Immature natural killer cell (primary cell): ENCODE measurements at places on chromosomes 2 and 18. TPM values are rescaled to one million over a fixed set of nuclear protein-coding genes. Genes with fewer than 3 reads are reported as not detected.

DNA sequence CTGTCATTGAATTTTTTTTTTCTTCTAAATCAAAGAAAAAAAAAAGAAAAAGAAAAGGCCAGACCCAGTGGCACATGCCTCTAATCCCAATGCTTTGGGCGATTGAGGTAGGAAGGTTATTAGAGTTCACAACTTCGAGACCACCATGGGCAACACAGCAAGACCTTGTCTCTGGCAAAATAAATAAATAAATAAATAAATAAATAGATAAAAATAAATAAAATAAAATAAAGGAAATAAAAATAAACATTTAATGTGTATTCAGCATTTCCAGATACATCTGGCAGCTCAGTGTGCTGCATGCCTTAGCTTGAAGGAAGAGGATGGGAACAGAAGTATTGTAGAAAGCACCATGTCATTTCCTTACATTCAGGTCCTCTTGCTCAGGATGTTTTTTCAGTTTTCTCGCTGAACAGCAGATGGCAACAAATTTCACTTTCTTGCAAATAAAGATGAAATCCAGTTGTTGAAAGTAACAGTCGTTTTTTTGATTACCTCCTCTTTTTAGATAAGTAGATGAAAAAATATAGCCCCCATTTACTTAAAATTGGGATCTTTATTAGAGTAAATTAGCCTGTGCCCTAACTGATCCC, 25.7 kb upstream of the FAM178B start:
- peaks cover 2% of the 10 kb centered on the region for H3K27me3 ChIP-seq
- H3K4me1 ChIP-seq = no peaks in the 10 kb centered on the region
- H3K4me3 ChIP-seq = no peak overlapping the region
- no peaks in the 10 kb centered on the region for H3K36me3 ChIP-seq
- H3K27ac ChIP-seq = no peak overlapping the region

Gene ADGRF3
- not detected for polyA plus RNA-seq

Gene DLX1
- polyA plus RNA-seq = not detected

- no peaks in the 10 kb centered on the region for H3K4me1 ChIP-seq
- H3K4me3 ChIP-seq = no peak overlapping the region
- H3K27ac ChIP-seq = no peak overlapping the region
- no peaks in the 10 kb centered on the region for H3K36me3 ChIP-seq
Observed at GRCh38 chr2:80461505-80462197, 157.1 kb upstream of the LRRTM1 start.

DNA sequence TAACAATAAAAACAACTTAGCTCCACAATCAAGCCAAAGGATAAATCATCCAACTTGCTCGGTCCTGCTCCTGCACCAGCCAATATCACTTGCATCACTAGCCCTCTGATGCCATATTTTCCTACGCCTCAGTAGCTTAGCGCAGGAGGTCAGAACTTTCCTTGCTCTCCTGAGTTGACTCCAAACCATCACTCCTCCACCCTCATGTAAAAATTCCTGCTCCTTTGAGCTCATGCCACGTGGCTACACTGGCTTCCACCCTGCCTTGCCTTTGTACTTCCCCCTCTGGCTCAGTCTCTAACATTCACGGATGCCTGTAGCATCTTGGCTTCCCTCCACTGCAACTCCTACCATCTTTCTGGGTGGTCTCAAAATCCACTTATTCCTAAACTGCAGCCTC, 25.2 kb downstream of the AAK1 start:
- no peak overlapping the region for H3K4me3 ChIP-seq
- no peaks in the 10 kb centered on the region for H3K27me3 ChIP-seq
- H3K27ac ChIP-seq = no peak overlapping the region
- DNase-seq = no peak
- peaks cover 11% of the 10 kb centered on the region for H3K4me1 ChIP-seq

Gene TPO
- not detected for polyA plus RNA-seq

GRCh38 chr2:165777522-165778186, 16.4 kb downstream of the GALNT3 start:
- DNase-seq = peak; percentile 35
- H3K4me3 ChIP-seq = peak overlapping the region; percentile 0
- H3K36me3 ChIP-seq = peaks cover 23% of the 10 kb centered on the region
- H3K27ac ChIP-seq = peak overlapping the region; percentile 80
- H3K27me3 ChIP-seq = no peaks in the 10 kb centered on the region

DNA sequence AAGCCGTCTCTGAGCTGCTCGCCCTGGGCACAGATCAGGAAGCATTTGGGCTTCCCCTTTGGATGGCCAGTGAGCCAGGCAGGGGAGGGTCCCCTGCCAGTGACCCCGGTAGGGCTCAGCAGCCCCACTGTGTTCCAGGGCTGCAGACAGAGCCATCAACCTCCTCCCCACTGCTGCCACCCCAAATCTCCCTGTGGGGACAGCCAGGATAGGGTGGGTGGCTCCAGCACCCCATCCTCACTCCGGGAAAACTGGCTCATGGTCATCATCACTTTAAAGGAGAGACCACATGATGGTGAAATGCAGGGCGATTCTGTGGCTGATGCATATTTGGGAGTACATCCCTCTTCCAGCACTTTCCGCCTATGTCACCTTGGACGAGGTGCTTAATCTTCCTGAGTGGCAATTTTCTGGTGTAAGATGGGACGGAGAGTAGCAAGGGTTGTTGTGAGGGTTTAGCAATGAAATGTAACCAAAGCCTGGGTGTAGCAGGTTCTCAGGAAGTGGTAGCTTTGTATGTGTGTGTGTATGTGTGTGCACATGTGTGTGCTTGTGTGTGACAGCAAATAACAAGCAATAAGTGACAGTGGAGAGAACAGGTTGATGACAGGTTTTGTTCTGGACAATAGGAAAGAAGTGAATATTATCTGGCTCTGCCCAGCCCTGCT, 61.8 kb downstream of the ACAA2 start:
- peak overlapping the region; percentile 66 for H3K4me3 ChIP-seq
- peak; percentile 62 for DNase-seq
- H3K4me1 ChIP-seq = peaks cover 21% of the 10 kb centered on the region

- H3K36me3 ChIP-seq = no peaks in the 10 kb centered on the region
- H3K27ac ChIP-seq = no peak overlapping the region
- no peaks in the 10 kb centered on the region for H3K27me3 ChIP-seq
- H3K4me3 ChIP-seq = no peak overlapping the region
- DNase-seq = no peak
Observed at GRCh38 chr2:197360744-197361156, 50.2 kb upstream of the ANKRD44 start.

Gene CTAGE1
- polyA plus RNA-seq = not detected

Gene MBP
- 297 TPM for polyA plus RNA-seq

GRCh38 chr2:98233941-98234340, 112.3 kb upstream of the CNGA3 start:
- peaks cover 7% of the 10 kb centered on the region for H3K27me3 ChIP-seq
- H3K4me3 ChIP-seq = no peak overlapping the region
- no peaks in the 10 kb centered on the region for H3K4me1 ChIP-seq

Gene CRYBA2
- not detected for polyA plus RNA-seq

DNA sequence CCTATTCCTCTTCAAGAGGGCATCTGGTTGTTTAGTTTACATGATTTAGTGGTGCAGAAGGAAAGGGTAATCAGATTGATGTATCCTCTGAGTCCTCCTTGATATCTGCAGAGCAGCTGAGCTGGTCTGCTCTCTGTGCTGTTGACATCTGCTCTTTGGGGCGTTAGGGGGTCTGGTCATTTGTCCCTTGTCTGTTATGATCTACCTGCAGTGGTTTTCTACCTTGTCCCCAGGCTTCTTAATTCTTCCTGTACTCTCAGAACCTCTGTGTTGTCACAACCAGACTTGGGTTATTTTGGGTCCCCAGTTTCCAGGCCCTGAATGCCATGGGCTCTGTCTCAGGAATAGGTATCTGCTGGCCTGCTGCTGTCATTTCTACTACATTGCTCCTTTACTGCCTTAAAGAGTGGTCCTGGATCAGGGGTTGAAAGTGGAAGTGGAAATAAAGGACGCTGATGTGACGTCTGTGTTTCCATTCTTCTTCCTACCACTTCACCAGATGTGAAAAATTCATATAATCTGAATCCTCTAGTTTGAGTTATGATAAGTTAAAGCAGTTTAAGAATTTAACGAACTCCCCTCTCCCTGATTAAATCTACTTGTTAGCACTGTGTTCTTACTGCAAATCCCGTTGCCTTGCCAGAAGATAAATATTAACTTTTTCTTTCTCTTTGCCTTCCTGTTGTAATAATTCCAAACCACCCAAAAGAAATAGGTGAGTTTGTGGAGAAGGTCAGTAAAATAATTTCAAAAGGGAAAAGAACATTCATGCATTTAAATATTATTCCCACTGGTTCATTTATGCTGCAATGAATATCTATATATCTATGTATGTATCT, 16.6 kb upstream of the CPS1 start:
- no peak for DNase-seq
- no peaks in the 10 kb centered on the region for H3K4me1 ChIP-seq
- H3K27ac ChIP-seq = no peak overlapping the region

Gene RAX
- polyA plus RNA-seq = not detected

GRCh38 chr2:220162320-220162719, 534.9 kb downstream of the SLC4A3 start:
- no peak overlapping the region for H3K4me3 ChIP-seq
- H3K27me3 ChIP-seq = peaks cover 4% of the 10 kb centered on the region
- no peaks in the 10 kb centered on the region for H3K4me1 ChIP-seq
- no peak overlapping the region for H3K27ac ChIP-seq

- no peaks in the 10 kb centered on the region for H3K36me3 ChIP-seq
- no peak for DNase-seq
- H3K4me1 ChIP-seq = no peaks in the 10 kb centered on the region
- H3K27ac ChIP-seq = no peak overlapping the region
- no peak overlapping the region for H3K4me3 ChIP-seq
Observed at GRCh38 chr2:6355886-6356761, 509.6 kb downstream of the CMPK2 start.

DNA sequence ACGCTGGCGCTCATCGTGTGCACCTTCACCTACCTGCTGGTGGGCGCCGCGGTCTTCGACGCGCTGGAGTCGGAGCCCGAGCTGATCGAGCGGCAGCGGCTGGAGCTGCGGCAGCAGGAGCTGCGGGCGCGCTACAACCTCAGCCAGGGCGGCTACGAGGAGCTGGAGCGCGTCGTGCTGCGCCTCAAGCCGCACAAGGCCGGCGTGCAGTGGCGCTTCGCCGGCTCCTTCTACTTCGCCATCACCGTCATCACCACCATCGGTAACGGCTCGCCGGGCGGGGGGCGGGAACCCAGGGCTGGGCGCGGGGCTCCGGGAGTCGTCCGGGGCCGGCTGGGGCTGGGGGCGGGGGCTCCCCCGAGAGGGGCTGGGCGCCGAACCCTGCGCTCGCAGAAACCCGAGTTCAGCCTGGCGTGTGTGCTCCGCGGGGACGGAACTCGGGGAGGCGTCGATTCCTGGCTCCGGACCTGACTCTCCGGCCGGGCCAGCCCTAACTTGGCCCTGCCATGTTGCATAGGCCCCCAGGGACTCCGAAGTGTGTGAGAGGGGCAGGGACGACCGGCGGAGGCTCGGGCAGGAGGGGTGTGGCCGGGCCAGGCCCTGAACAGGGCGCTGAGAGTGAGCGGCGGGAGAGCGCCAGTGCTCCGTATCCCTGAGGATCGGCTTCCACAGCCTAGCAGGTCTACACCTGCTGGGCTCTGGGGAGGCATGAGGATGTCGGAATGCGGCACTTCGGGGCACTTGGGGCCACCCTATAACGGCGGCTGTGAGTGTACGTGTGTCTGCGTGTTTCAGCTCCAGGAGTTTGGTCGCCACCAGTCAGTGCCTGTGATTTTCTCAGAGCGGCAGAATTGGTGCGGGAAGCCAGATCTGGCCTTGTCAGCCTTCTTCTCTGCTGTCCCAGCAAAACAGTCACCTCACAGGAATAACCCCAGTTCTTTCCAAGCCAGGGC, 651 bp downstream of the KCNK3 start:
- H3K36me3 ChIP-seq = no peaks in the 10 kb centered on the region
- peaks cover 2% of the 10 kb centered on the region for H3K4me1 ChIP-seq
- DNase-seq = no peak
- no peak overlapping the region for H3K4me3 ChIP-seq
- peaks cover 48% of the 10 kb centered on the region for H3K27me3 ChIP-seq
- no peak overlapping the region for H3K27ac ChIP-seq

DNA sequence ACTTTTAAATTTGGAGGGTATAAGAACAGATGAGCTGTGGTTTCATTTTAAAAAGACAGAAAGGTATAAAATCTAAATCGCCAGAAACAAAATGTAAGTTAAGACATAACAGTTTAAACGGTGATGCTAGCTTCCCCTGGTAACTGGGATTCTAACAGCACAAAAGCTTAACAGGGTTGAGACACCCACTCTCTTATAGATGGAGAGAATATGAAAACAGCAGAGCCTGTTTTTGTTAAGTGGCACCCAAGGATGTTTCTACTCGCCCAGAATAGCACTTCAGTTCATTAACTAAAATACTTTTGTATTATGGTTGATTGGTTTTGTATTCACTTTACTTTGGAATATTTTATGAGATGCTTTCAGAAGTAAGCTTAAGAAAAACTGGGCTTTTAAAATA, 151.9 kb upstream of the RND3 start:
- no peak overlapping the region for H3K4me3 ChIP-seq
- no peak for DNase-seq
- no peak overlapping the region for H3K27ac ChIP-seq

DNA sequence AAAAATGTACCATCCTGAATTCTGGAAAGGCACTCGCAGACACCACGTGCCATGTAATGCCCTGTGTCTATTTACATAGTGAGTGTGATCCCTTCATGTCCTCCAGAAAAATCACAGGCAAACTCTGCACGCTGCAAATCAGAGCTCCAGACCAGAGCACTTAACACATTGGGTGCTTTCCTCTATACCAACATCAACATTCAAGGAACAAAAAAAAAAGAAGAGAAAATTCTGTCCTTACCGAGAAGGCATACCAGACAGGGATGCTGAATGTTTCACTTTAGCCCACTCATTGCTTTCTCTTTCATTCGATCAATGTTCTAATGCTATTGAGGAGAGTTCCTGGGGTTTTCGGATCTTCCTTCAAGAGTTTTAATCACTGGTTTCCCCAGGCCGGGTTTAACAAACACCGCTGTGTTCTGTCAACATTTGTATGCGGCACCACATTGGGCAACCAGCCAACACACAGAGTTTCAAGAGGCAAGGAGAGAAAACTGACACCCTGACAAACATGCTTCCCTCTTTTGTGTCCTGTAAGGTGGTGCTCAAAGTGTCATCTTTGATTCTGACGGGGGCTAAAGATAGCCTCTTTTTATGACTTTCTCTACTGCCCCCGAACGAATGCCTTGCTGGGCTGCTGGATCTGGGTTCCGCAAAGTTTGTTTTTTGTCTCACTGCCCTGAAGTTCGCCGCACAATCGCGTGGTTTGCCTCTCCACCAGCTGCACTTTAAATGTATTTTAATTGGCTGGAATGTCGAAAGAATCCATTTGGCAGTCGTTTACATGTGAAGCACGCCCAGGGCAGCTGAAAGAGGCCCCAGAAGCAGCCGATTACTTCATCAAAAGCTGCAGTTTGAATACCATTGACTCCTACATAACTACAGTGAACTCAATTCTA, 106.4 kb upstream of the NCKAP5 start:
- no peaks in the 10 kb centered on the region for H3K4me1 ChIP-seq
- H3K36me3 ChIP-seq = no peaks in the 10 kb centered on the region
- no peak for DNase-seq
- no peak overlapping the region for H3K4me3 ChIP-seq
- no peak overlapping the region for H3K27ac ChIP-seq

Gene KIF5C
- 1.1 TPM for polyA plus RNA-seq
